AG04450 (cell line): ENCODE measurements at places on chromosomes 12 and 14. TPM values are rescaled to one million over a fixed set of nuclear protein-coding genes. Genes with fewer than 3 reads are reported as not detected.

ADAM21 gene
- 0.12 and 0.26 TPM in 2 replicates for polyA plus RNA-seq

DAO gene
- polyA plus RNA-seq: not detected in 2 replicates

OTX2 gene
- polyA plus RNA-seq: not detected in 2 replicates

DNA sequence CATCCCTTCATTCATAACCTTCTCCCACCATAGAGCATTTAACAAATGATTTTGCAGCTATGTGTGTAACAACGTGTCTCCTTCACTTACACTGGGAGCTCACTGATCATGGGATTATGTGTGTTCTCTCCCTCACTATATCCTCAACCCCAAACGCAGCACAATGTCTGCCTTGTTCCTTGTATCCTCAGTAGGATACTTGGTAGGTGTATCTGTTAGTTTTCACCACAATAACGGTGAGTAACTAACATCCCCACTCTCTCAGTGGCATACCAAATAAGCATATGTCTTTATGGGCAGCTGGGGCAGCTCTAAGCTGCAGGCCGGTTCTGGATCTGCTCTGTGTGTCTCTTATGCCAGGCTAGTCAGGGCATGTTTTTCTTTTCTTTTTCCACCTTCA is 166.7 kb upstream of the PWP1 start:
- DNase-seq: no peak

- no peak for DNase-seq
Observed at GRCh38 chr14:95597784-95598211, 62.9 kb downstream of the GLRX5 start.

- DNase-seq: no peak
Observed at GRCh38 chr14:20302042-20302755, 3.6 kb downstream of the TTC5 start.

DNA sequence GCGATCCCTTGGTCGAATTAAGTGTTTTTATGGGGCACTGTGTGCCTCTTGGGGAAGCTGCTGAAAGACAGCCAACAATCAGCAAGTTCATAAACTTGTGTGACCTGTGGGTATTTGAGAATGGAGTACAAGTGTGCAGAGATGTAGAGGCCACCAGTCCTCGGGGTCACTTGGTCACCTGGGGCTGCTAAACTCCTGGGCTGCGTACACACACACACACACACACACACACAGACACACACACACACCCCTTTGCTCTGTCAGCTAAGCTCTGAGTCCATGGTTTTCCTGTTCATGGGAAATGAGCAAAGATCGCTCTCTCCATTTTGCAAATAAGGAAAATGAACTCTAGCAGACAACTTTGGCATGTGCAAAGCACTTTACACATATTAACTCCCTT is 24.5 kb downstream of the DYRK4 start:
- no peak for DNase-seq

DNA sequence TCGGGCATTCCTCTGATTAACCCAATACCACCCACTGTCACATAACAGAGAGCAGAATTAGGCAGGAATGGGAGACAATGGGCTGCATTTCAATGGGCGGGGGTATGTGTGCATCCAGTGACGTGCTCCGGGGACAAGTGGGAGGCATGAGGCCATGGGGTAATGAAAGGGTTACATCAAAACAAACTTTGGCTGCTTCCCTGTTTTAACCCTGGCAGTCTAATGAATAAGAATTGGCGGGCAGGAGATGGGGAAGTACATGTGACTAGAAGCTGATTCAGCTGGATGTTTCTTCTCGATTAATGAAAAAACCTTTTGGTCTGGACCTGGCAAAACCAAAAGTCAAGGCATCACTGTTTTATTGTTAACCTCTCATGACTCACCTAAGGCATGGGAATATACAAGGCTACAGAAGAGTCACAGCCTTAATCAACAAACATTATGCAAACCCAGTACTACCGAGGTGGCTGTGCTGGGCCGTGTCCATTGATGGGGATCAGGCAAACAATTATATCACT is 44.2 kb downstream of the SOCS2 start:
- no peak for DNase-seq

DNA sequence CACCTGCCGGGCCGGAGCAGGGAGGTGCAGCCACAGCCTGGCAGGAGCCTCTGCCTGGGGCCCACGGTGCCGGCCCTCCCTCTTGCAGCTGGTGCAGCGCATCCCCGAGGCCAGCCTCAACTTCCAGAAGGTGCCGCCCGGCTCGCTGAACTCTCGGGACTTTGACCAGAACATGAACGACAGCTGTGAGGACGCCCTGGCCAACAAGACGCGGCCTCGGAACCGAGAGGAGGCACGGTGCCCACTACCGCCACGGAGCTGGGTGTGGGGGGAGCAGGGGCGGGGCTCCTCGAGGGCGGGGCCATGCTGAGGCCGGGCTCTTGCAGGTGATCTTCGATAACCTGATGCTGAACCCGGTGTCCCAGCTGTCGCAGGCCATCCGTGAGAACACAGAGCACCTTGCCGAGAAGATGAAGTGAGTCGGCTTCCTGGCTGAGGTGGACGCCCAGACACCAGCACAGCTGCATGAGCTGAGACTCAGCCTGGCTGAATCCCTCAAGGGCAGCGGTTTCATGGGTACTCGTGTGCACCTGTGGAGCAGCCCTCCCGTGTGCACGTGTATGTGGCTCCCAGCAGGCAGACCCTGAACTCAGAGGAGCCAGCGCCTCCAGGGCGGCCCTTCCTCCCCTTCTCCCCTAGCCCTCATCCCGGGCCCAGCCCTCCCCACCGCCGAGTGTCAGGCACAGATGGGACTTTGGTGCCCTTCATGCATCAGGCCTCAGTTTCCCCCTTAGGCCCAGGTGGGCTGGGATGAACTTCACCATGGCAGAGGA is 28.6 kb downstream of the CEP170B start:
- no peak for DNase-seq
